Smooth muscle cell of the brain vasculature (primary cell): ENCODE measurements at places on chromosomes 16 and 17.

- DNase-seq = no peak
Measured at GRCh38 chr16:1184156-1184868, 31.4 kb downstream of the CACNA1H start.

GRCh38 chr16:53598511-53599275, 95.7 kb upstream of the AKTIP start:
- no peak for DNase-seq

DNA sequence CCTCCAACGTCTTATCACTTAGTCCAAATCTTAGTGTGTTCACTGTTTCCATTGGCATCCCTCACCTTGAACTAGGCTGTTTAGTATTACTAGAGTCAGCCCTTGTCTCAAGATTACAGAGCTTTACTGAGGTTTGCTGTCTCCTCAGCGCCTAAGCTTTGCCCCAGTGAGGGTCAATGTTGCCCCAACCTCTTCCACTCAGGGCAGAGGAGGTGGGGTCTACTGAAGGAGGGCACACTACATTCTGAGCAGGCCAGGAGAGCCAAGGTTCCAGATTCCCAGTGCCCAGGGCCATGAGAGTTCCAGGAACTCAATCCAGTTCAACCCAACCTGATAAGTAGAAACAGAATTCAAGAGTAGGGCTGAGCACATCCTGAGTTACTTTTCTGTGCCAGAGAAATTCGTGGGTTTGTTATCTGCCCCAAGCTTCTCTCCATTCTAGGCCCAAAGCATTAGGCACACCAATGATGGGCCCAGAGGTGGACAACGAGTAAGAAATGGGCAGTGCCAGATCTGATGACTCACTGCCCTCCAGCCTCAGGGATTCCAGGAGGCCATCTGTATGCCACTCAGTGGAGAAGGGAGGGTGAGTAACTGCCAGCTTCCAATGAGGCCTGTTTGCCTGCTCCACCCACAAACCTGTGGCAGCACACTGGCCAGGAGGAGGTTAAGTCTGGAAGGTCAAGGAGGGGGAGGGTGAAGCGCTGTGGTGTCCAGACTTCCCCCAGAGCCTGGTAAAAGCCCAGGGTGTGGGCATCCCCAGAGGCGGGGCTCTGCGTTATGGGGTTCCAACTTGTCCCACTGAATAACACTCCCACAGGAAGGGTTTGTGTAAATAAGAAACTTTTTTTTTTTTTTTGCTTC, 8.2 kb downstream of the TUBG2 start:
- no peak for DNase-seq

GRCh38 chr16:68590201-68590994, 51.3 kb downstream of the ZFP90 start:
- DNase-seq = peak; percentile 13

GRCh38 chr17:49494986-49495841, at the start of gene NGFR:
Gene NGFR (plus strand): TSS chr17:49495293. CDS start chr17:49495418, 125 bp downstream.
- DNase-seq = no peak

DNA sequence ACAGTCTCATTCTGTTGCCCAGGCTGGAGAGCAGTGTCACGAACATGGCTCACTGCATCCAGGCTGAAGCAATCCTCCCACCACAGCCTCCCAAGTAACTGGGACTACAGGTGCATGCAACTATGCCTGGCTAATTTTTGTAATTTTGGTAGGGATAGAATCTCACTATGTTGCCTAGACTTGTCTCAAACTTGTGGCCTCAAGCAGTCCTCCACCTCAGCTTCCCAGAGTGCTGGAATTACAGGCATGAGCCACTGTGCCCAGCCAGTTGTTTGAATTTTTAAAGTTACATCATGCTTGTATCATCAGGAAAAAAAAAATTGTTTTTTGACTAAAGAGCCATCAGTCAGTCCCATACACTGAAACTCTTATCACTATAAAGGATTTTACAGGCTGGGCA, 17.1 kb upstream of the VPS4A start:
- DNase-seq = no peak

DNA sequence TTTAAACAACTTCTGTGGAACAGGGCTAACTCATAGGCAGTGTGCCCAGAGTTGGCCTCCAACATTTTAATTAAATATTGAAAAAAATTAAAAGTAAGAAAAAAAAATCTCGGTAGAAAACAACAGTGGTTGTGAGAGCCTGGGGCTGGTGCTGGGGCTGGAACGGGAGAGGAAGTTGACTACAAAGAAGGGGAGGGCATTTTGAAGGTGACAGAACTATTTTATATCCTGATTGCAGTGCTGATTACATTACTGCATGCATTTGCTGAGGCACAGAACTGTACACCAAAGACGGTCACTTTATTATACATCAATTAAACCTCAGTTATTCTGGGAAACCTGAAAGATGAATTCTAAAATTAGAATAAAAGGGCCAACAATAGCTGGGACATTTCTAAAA, 142.5 kb downstream of the PARN start:
- DNase-seq = no peak

DNA sequence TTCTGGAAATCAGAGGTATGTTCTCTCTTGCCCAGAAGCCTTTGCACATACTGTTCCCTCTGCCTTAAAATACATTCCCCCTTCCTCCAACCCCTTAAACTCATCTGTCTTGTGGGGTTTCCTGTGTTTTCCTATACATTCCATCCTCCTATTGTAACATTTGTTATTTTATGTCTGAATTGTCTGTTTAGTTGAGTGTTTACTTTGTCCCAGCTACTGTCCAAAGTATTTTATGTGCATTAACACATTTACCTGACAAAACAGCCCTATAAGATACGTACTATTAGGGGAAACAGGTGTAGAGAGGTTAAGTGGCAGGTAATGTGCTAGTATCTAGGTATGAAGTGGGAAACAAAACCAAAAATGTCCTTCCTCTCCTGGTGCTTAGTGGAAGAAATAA, 42.1 kb downstream of the CHCT1 start:
- DNase-seq = no peak

GRCh38 chr16:22031483-22032083, 23.7 kb downstream of the MOSMO start:
- no peak for DNase-seq

DNA sequence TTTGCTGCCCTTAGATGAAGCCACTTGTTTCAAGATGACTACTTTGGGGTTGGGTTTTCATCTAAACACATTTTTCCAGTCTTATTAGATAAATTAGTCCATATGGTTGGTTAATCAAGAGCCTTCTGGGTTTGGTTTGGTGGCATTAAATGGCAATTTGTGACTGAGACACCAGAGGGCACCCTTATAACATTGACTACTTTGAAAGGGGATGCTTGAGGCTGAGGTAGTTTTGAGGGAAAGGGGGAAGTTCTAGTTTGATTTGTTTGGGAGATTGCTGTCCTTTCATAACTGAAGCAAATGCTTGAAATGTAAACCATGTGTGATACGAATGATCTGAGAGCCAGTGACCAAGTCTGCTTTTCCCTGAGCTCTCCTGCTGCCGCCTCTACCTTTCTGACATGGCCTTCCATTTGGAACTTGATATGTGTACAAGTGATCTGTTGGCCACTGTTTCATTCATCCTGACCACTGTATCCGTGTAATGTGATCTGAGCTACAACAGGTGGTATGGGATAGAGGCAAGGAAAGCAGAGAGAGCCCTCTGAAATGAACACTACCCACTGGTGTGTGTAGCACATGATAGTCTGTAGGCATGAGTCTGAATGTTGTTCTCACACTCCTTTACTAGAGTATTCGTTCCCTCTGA, 5.8 kb upstream of the RARA start:
- no peak for DNase-seq

- DNase-seq = no peak
Measured at GRCh38 chr16:10878644-10879501, 1.9 kb downstream of the CIITA start.

DNA sequence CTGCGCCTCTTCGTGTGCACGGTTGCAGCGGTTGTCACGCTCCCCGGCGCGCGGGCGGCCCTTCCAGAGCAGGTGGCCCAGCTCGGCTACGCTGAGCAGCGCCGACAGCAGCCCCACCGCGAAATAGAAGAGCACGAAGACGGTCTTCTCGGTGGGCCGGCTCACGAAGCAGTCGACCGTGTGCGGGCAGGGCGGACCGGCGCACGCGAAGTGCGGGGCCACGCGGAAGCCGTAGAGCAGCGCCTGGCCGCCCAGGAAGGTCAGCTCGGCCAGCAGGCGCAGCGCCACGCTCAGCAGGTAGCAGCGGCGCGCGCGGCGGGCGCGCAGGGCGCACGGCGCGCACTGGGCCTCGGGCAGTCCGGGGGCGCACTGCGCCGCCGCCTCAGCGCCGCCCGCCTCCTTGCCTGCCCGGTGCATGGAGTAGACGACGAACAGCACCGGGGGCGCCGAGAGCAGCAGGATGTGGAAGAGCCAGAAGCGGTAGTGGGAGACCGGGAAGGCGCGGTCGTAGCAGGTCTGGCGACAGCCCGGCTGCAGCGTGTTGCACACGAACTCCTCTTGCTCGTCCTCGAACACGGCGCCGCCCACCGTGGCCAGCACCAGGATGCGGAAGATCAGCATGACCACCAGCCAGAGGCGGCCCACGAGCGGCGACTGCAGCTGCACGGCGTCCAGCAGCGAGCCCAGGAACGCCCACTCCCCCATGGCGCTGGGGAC, 1.3 kb downstream of the GJD3 start:
- no peak for DNase-seq

GRCh38 chr17:62822080-62822904, 14.2 kb upstream of the MARCHF10 start:
- DNase-seq = no peak

DNA sequence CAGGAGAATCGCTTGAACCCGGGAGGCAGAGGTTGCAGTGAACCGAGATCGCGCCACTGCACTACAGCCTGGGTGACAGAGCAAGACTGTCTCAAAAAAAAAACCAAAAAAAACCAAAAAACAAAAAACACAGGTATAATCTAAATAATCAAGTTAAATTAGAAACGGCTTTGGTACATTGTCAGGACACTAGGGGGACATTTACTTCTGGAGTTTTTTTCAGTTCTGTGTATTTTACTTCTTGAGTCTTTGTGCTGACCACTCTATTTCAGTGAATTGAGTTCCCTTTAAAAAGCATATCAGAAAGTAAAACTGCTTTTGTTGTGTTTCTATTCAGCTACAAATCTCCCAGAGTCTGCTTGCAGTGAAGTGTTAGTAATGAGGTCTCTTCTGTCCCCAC, 36.3 kb downstream of the DHRS7B start:
- no peak for DNase-seq

DNA sequence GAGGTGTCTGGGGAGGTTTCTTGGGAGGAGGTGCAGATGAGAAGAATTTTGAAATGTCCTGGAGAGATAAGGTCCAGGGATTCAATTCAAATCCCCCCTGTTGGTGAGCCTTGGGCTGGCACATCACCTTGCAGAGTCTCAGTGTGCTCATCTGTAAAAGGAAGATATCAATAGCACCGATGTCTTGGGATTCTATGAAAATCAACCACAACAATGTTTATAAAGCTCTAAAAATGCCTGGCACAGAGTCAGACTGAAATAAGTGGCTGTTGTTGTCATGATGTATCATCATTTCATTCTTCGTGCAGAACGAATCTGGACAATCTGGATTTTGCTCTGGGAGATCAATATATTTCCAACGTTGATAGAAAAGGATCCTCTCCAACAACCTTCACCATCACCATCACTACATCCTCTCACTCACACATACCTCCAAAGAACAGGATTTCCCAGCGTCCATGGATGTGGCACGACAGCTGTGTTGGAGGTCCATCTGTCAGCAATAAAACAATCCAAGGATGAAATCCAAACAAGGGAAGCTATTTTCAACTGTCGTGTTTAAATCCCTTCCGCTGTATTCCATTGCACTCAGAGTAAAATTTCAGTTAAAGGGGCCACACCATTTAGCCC, 393.7 kb upstream of the DYNLRB2 start:
- DNase-seq = no peak

DNA sequence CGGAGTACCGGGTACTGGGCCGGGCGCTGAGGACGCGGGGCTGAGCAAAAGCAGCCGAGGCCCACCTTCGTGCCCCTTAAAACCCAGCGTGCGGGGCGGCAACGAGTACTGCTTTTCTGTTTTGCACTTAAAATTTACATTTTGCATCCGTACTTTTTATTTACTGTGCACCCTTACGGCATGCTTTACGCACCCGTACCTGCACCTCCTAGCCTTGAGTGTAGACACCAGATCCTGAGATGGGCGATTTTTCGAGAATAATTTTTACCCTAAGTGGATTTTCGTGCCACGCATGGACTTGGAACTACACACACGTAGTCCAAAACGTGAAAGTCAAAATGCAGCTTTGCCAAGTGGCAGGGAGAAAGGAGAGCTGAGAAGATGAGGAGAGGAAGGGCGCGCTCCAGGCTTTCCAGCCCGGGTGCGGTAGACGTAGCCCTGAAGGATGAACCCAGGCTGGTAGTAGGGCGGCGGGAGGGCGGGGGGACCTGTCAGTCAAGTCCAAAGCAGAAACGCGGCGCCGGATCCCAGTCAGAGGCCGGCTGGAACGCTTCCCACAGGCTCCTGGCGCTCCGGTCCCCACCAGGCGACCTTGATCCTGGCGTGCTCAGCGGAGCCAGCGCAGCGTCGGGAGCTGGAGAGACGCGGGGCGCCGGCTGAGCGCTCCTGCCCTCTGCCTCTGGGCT, 1.2 kb upstream of the CBLN1 start:
- DNase-seq = no peak

DNA sequence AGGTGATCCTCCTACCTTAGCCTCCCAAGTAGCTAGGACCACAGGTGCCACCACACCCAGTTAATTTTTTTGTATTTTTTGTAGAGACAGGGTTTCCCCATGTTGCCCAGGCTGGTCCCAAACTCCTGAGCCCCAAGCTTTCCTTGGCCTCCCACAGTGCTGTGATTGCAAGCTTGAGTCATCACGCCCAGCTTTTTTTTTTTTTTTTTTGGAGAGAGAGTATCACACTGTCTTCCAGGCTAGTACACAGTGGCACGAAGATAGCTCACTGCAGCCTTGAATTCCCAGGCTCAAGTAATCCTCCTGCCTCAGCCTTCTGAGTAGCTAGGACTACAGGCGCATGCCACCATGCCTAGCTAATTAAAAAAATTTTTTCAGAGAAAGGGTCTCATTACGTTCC, 27.2 kb downstream of the HEATR9 start:
- no peak for DNase-seq

DNA sequence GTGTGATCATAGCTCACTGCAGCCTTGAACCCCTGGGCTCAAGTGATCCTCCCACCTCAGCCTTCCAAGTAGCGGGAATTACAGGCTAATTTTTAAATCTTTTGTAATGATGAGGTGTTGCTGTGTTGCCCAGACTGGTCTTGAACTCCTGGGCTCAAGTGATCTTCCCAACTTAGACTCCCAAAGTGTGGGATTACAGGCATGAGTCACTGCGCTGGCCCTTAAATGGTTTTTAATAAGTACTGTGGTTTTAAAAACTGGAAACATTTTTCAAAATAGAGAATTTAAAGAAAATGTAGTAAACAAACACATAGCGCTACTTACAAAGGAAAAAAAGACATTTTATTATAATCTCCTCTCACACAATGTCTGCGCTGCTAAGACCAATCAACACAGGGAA, 32.2 kb downstream of the MARCHF10 start:
- DNase-seq = no peak

DNA sequence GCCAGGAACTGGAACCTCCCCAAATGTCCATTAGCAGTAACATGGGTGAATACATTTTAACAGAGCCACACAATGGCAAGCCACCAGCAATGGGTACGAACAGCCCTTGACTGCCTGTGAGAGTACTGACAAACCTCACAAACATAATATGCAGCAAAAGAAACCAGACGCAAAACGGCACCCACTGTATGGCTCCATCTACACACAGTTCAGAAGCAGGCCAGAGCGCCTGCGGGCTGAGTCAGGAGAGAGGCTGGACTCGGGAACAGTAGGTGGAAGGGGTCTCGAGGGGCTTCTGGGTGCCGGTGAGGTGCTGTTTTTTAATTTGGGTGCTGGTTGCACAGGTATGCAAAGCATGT, 77.4 kb upstream of the TOB1 start:
- no peak for DNase-seq

- no peak for DNase-seq
Measured at GRCh38 chr17:75795820-75796607, 11.4 kb downstream of the UNK start.
